ENCODE measurements at places on chromosomes 6 and 20.

- DNase-seq = no peak
Observed at GRCh38 chr6:168288781-168289570, 30.6 kb downstream of the DACT2 start.

DNA sequence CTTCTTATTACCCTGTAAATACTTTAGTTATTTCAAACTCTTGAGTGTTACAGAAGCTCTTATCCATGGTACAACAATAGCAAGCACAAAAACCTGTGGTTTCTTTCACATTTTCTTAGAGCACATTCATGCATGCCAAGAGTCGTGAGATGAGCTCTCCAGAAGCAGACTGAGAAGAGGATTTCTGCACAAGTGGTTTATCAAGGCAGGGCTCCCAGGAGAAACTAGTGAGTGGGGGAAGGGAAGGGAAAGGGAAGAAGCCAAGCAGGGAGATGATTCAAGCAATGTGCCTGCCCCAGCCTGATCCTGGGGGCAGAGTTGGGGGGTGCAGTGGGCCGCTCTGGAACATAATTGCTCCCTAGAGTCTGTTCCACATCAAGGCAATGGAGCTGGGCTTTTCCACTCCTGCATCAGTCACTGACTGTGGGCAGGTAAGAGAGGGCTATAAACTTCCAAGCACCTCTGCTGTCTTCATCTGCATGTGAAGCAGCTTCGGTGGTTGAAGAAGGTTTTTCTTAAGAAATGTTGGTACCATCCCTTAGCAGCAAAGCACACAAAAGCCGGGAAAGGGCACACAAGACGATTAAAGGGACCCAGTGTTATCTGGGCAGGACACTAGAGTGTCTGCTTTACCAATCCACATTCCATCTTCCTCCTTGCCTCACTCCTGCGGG is 152.1 kb downstream of the PLCB4 start:
- no peak for DNase-seq

- DNase-seq = no peak
Observed at GRCh38 chr6:19906171-19906570, 69.0 kb downstream of the ID4 start.

DNA sequence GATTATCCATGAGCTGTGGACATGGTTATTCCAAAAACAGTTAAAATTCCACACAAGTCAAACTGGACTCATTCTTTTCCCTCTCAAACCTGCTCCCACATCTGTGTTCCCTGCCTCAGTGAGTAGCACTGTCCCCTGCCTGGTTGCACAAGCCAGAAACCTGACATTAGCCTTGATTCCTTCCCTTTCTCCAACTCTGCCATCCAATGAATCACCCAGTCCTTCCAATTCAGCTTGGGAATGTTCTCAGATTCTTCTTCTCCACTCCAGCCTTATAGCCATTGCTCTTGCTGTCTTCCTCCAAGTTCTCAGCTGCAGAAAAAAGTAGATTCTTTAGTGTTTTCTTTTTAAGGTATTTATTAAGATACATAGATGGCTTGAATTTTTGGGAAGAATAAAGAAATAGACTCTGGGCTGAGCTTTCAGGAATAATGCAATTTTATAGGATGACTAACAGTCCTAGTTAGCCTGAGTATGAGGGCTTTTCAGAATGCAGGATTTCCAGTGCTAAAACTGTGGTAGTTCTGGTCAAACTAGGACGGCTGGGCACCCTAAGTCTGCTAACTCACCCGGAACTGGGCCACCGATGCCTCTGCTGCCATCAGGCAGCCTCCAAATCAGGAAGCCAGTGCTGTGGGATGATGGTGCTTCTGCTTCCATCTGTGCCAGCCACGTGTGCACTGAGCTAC is 18.2 kb upstream of the SASH1 start:
- no peak for DNase-seq
